Stimulated activated CD4-positive, alpha-beta T cell treated with anti-CD3 and anti-CD28 coated beads, Interleukin-2, amount 100 ng/mL, for 24 hours (primary cell): ENCODE measurements at places on chromosomes 7 and 10.

GRCh38 chr7:28183627-28184026 is 3.0 kb upstream of the JAZF1 start:
- no peak for DNase-seq

DNA sequence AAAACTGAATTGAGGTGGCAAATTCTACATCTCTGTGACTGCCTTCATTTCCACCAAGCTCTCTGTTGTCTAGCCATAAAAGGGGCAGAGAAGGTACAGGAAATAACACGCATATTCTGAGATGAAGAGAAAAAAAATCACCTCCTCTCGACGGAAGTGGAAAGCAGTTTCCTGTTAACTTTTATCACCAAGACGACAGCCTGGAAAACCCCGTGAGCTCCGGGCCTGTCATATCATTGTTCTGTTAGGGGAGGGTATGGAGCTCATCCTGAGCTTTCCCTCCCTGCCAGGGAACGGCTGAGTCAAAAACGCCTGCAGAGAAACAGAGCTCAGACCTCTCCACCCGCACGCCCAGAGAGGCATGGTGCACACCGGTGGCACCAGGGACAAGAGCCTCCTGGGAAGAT is 200.3 kb downstream of the PRPF18 start:
- peak; percentile 73 for DNase-seq

- DNase-seq, result no peak
Measured at GRCh38 chr10:123564631-123565030, 101.5 kb upstream of the GPR26 start.

GRCh38 chr10:53841483-53842145 is 959.4 kb downstream of the PCDH15 start:
- DNase-seq, result no peak

GRCh38 chr7:27910326-27910725 is 170.4 kb downstream of the TAX1BP1 start:
- DNase-seq, result no peak

- DNase-seq, result peak; percentile 30
Measured at GRCh38 chr7:28020302-28020940, 160.2 kb downstream of the JAZF1 start.

DNA sequence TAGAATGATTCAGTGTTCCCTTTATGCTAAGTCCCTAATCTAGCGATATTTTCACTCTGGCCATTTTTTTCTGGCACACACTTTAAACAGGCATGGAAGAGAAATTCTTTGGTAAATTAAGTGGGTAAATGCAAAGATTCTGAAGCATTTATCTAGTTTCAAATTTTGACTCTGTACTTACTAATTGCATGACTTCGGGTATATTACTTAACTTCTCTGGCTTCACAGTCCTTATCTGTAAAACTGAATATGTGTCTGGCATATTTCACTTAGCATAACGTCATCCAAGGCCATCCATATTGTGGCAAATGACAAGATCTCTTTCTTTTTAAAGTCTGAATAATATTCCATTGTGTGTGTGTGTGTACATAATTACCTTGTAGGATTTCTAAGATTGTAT is 114.5 kb downstream of the MBL2 start:
- DNase-seq, result no peak
